Activated CD4-positive, alpha-beta T cell treated with anti-CD3 and anti-CD28 coated beads, Interleukin-2, Interleukin-6, amounts not matched to agents 100 ng/mL and 50 ng/mL, durations not matched to agents 16 hours and 8 hours (primary cell): ENCODE measurements at places on chromosomes 2 and 18.

DNA sequence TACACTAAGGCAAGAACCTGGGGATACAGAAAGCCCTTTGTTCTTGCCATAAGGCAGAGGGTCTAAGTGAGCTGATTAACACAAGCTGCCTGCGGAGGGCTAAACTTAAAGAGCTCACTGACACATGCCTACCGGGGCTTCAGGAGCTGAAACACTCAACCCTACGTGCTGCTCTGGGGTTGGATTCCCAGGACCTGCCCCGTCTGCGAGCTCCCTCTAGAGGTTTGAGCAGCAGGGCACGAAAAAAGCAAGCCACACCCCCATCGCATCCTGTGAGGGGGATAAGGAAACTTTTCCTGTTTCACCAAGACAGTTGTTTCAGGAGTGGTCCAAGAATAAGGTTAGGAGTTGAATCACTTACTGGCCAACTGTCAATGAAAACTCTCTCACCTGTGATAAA is 562.1 kb downstream of the TMX3 start:
- DNase-seq = peak; percentile 2

DNA sequence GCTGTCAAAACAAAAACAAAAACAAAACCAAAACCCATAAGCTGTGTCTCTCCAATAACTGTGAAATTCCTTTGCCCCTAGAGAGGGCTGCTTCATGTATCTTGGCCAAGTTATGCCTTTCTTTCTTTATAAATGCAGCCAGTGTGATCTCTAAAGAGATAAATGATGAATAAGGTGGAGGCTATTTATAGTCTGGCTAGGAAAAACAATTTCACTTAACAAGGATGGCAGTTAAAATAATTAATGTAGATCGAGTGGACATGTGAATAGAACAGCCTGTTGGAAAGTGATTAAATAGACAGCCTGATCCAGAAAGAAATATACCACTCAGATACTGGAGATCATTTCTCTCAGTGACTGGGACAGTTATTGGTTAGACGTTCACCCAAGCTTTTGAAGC is 1666.9 kb upstream of the CELF4 start:
- DNase-seq = no peak

DNA sequence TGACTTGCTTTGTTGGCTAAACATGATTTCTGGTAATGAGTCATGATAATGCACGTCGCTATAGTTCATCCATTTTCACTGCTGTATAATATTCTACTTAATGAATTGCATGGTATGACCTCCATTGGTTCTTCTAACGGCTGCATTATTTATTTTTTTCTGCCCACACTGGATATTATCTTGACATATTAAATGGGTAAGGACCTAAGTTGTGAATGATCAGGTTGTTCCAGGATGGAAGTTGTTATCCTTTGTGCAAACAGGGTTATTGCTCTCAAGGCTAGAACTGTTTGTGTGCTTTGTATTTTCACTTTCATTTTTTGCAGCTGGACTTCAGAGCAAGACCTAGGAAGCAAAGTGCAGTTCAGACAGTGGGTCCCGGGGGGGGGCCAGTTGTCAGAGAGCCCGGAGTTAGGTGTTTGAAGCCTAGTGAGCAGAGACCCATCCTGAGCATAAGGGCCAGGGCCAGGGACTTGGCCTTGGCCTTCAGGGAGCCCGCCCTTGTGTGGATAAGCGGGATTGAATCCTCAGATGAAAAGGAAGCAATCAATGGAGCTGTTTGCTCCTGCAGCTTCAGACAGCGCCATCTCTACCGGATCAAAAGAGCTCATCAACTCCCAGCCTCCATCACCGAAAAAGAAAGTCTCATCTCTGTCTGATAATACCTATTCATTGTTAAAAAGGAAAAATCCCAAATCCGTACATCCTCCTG is 48.2 kb downstream of the AGAP1 start:
- DNase-seq = no peak

GRCh38 chr2:190976521-190976920 is 37.5 kb downstream of the STAT1 start:
- no peak for DNase-seq

DNA sequence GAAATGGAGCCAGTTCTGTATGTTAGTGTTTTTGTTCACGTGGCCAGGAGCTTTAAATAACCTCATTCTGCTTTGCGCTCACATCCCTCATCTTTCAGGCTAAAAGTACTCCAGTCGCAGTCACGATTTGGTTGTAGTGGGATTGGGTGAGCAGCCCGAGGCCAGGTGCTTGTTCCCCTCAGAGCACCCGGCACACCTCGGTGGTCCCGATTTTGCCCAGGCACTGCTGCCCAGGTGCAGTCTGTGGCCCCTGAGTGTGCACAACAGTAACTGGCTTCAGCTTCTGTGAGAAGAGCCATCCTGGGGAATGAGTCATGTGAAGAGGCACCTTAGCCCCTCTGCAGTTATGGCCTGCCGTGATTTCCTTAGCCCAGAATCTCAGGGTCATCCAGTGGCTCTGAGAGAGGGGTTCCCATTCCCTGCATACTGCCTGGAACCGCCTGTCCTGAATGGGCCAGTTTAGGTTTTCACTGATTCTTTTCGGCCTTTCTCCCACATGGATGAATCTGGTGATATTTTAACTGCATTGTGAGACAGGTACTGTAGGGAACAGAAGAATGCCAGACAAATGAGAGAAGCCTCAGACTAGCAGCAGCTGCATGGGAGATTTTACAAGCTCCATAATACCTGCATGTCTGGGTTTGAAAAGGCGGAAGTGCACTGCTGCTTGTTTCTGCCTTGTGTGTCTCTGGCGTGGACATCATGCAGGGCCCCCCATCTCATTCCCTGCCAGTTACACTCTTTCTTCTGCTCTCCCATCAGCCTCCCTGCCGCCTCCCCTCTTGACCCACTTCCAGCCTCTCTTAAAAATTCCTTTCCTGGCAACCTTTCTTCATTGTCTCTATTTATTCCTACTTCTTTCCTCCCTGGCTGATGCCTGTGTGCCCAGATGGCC is 33.5 kb downstream of the IMPA2 start:
- no peak for DNase-seq

DNA sequence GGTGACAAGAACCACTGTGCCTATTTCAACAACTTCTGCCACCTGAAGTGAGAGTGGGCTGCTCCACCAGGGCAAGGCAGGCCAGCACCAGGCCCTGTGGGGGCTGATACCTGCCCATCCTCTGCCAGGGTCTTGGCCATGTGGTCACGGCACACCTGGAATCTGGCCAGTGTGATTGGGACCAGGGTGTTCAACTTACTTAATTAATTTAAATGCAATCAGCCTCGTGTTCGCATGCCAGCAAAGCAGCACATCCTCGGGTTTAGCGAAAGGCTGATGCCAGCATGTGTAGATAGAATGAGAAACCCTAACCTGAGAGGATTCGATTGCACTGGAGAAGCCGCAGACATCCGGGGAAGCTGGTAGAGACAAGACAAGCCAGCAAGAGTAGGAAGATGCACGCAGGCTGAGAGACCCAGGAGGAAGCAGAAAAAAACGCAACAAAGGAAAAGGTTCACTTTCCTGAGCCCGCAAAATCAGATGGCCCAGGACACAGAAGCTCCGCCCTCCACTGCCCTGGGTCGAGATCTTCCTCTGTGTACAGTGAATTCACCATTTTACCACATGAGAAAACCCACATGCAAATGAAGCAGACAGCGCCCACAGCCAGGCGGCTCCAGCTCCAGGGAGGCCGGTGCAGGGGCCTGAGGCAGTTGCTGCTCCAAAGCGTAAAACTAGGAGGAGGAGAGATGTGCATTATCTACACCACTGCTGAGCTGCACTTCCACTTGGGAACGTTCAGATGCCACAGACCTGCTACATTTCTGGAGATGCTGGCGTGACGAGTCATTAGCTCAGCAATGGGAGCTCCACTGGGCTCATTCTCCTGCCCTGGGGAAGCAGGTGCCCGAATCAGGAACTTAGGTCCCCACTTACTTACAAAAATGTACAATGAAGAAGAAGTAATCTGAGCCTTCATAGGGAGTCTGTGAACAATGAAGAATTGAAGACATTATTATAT is 92.1 kb downstream of the TMEM18 start:
- DNase-seq = peak; percentile 58

- no peak for DNase-seq
Observed at GRCh38 chr2:67456428-67456827, 59.3 kb downstream of the ETAA1 start.
